ENCODE measurements at places on chromosomes 12 and 14.
A peak's percentile ranks its signal among the peaks of the same experiment; 100 is the strongest.

- DNase-seq: no peak
These were observed 133.7 kb downstream of the AEBP2 start for GRCh38 chr12:19572920-19573558.

DNA sequence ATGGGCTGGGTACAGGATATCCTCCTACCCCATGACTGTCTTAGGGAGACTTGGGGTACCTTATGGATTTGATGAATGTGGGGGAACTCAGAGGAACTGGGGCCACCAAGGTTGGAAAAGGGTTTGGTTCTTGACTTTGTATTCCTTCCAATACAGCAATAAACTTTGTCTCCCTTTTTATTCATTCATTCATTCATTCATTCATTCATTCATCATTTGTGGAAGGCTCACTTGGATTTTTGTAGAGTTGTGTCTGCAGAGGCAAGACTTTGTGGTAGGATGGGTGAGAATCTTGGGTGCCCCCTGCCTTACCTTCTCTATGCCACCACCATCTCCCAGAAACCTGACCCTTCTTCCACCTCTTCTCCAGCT, 21.1 kb downstream of the SOAT2 start:
- DNase-seq: no peak

GRCh38 chr14:76034566-76034965, 49.0 kb downstream of the IFT43 start:
- DNase-seq: no peak

GRCh38 chr14:104721505-104722431, 2.3 kb upstream of the ADSS1 start:
- no peak for DNase-seq

DNA sequence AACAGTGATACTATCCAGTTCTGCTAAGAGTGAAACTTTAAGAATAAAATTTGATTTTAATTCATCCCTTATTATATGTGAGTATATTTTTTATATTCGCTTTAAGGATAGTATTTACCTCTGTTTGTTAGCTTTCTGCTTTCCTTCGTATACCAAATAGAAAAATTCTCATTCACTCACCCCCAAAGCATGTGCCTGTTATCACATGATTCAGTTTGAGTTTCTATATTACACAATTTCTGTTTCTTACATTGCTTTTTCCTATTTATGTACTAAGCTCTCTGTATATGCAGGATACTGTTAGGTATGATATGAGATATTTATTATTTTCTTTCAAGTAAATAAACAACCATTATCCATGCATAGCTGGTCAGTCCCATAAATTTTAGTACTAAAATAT, 275.2 kb downstream of the FBXL14 start:
- no peak for DNase-seq

DNA sequence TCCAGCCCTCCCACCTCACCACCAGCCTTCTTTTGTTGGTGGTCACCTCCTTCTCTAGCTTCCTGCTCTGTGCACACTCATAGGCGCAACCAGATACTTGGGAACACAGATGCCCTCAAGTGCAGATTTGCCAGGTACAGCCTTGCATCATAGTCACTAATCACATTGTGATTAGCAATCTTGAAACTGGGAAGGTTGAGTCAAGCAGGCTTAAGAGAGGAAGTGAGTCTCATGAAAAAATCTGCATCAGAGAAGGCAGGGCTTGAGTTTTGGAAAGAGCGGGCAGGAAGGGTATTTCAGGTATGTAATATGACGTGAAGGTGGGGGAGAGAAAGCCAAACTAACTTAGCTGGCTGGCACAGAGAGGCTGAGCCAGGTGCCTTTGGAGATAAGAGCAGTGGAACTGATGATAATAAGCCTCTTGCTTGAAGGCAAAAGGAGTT, 2.7 kb upstream of the RABGGTA start:
- no peak for DNase-seq

GRCh38 chr12:100867639-100868393, 73.2 kb downstream of the ANO4 start:
- no peak for DNase-seq

GRCh38 chr12:44193281-44193680, 357.4 kb downstream of the TMEM117 start:
- DNase-seq: no peak

GRCh38 chr12:51955702-51956101, 4.2 kb downstream of the ACVR1B start:
- DNase-seq: no peak

- DNase-seq: no peak
These were observed 17.0 kb downstream of the UBE3B start for GRCh38 chr12:109494348-109494881.

DNA sequence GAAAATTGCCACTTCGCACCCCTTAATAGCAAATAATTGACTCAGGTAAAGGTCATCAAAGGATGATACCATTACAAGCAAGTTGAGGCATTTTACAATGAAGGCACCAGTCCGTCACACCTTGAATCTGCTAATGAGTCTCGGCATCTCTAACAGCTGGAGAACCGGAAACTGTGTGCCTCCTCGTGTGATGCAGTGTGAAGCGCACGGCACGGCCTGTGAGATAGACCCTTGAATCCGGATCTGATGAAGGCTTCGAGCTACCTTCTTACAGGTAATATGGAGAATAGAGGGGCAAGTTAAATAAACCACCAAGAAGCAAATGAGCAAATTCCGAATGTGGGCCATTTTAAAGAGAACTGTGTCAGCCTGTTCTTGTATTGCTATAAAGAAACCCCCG, 19.8 kb upstream of the TUBA1A start:
- DNase-seq: no peak

DNA sequence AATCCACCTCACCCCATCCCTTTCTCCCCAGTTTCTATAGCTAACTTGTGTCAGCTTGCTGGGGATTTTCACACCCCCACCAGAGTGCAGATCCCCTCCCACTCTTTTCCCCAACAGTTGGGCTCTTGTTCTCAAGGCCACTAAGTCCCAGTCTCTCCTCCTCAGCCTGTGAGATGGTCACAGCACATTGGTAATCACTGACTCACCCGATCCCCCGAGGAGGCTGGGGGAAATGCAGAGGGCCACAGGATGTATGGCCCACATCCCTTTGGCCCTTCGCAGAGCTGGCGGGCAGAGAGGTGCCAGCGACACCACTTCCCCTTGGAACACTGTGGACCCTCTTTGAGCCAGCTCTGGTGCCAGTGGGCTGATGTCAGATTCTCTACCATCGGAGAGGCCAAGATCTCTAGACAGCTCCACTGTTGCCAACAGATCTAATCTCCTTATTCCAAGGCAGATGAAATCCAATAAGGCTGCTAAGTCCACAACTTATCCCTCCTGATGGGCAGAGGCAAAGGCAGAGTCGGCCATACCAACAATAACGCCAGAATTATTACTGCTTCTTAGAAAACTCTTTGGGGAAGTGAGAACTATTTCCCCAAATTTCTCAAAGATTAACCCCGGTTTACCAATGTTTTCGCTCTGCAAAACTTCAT, 1.6 kb downstream of the FMNL3 start:
- DNase-seq: no peak

- DNase-seq: no peak
These were observed 21.5 kb downstream of the LLPH start for GRCh38 chr12:66109056-66109455.

DNA sequence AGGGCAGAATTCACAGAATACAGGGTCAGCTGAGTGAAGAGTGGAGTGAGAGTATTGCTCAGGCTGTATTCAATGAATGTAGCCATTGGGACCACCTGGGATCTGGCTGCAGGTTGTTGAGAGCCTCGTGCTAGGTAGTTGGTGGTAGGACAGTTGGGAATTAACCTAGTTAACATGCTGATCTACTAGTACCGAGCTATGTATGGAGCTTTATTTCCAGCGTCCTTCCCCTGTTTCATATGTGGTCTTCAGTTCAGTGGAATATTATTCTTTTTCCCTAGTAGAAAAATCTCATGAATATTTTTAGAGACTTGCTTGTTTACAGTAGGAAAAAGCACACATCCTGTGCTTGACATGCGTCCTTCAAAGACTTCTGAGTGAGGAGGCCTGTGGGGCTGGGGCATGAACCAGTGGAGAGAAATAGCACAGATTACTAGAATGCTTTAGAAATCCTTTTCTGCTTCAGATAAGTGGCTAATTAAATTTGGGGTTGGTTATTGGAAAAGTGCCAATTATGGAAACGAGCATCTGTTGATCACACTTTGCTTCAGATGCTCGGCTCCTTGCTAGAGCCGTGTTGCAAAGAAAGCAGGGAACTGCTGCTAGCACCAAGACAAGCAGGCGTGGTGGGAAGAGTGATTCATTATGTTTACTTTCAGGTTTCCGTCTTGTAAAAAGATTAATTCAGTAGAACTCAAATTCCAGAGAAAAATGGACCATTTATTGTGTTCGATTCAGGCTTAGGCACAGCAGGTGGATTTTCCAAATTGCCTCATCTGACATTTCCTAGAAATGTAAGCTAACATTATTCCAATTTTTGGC, 53.6 kb downstream of the ARF6 start:
- DNase-seq: no peak

GRCh38 chr14:74141703-74142102, 56.9 kb downstream of the LIN52 start:
- DNase-seq: no peak

- DNase-seq: no peak
These were observed 182.5 kb downstream of the VRK1 start for GRCh38 chr14:96979611-96980074.

GRCh38 chr12:21786041-21786531, 11.6 kb upstream of the KCNJ8 start:
- no peak for DNase-seq

DNA sequence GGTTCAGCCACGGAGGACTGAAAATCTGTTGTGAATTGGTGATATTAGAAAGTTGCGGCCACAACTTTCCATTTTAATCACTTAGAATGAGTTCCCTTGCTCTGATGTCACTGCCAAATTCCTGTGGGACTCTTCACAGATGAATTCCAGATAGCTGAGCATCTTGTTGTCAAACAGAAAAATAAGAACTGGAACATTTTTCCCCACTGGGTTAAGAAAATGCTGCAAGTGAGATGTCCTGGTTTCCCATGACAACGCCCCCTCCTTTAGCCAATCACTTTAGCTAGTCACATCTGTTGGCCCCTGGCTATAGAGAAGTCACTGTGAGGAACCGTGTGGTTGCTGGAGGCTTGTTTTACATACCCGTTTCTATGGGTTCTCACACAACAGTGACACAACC, 135.9 kb downstream of the KTN1 start:
- DNase-seq: peak; percentile 48

- DNase-seq: no peak
These were observed 4.6 kb downstream of the GOLGA3 start for GRCh38 chr12:132824053-132824452.

DNA sequence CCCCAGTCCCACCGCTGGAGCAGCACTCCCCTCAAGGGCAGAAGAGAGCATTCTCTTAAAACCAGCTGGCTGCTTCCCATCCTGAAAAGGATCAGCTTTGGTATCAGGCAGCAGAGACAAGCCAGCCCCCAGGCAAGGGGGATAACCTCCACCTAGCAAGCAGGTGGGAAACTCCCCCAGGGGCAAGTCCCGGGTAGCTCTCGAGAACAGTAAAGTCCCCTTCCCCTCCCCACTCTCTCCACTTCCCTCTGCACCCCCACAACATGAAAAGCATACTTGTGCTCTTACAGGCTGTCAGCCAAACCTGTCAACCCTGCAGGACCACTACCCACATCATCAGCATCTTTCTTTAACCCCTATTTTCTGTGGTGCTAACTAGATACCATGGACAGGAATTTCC, 254.0 kb downstream of the NTF3 start:
- DNase-seq: no peak

DNA sequence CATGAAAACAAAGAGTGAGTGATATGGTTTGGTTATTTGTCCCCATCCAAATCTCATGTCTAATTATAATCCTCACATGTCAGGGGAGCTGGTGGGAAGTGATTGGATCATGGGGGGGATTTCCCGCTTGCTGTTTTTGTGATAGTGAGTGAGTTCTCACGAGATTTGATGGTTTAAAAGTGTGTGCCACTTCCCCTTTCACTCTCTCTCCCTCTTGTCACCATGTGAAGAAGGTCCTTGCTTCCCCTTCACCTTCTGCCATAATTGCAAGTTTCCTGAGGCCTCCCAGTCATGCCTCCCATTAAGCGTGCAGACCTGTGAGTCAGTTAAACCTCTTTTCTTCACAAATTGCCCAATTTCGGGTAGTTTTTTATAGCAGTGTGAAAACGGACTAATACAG, 2.1 kb upstream of the ATXN7L3B start:
- no peak for DNase-seq

DNA sequence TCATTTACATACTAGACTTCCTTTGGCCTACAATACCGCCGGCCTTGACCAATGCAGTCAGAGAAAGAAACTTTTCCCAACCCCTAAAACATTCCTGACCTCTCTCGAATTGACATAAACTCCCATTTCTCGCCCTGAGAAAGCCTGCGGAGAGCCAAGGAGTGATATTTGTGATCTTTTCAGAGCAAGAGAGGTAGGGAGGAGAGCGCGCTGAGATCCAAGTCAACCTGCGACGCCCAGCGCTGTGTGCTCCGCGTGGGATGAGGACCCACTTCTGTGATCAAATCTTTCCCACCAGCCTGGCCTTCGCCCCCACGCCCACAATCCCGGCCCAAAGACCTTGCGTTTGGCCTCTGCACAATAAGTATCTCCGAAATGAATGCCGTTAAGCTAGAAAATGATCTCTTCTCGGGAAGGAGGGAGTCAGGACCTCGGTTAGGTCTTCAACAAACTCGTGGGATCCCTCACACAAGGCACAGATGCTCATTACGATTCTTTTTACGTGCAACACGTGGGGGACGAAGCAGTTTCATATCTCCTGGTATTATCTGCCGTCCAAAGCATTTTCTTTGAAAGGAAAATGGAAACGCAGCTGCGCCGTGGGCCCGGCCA, 6.3 kb upstream of the NPAS3 start:
- DNase-seq: no peak

DNA sequence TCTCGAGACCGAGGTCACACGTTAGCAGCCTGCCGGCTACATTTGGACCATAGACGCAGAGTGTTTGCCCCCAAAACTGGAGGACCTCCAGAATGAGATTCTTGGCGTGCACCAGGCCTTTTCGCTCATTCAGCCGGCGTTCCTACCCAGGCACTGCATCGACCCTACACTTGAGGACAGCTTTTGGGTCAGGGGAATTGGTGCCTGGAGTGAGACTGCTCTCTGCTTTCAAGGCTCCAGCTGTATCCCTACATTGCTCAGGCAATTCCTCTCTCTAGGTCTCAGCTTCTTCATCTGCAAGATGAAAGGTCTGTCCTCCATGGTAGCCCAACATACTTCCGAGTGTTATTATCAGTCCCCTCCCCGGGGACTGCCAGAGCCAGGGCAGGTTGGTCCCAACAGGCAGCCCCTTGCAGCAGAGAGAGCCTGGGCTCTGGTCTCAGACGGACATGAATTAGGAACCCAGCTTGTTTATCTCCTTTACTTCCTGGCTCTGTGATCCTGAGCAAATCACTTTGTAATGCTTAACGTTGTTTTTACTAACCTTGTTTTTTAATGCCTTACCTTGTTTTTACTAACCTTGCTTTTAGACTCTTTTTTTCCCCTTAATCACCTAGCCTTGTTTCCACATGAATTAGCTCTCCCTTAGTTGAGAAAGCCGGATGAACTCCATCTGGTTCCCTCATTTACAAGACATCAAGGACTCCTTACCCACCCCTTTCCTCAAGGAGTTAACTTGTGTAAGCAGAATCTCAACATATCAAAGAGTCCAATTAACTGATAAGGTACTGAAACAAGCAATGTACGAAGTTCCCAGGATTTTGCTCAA, 892 bp downstream of the TCHP start:
- DNase-seq: no peak

Data from forelimb muscle (tissue), 1 donor.